ENCODE measurements at places on chromosomes 1 and 21.

GRCh38 chr1:36137776-36138175, 11.5 kb downstream of the TRAPPC3 start:
- no peak for DNase-seq

GRCh38 chr1:243946253-243946652, 96.2 kb upstream of the AKT3 start:
- no peak for DNase-seq

GRCh38 chr1:36284517-36284916, 21.7 kb upstream of the SH3D21 start:
- DNase-seq = no peak

GRCh38 chr21:16367079-16367478, 637.3 kb downstream of the USP25 start:
- no peak for DNase-seq

- no peak for DNase-seq
Measured at GRCh38 chr21:25961042-25961441, 209.5 kb downstream of the APP start.

- no peak for DNase-seq
Measured at GRCh38 chr1:228998179-228998578, 262.9 kb downstream of the RHOU start.

GRCh38 chr21:33618407-33618806, 23.1 kb downstream of the CRYZL1 start:
- no peak for DNase-seq

DNA sequence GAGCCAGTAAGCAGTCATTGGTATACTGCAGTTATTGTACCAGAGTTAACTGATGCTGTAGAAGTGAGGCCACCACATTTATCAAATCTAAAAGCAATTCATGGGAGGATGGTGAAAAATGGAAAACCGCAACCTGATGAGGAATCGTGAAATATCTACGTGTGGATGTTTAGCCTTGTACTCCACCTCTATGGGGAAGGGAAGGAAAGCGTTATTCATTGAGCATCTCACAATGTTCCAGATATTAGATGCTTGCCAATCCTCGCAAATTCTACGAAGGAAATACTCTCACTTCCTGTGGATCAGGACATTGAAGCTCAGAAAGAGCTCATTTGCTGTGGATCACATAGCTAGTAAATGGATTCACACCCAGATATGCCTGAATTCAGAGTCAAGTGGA, 77.3 kb downstream of the LRRC8D start:
- no peak for DNase-seq

DNA sequence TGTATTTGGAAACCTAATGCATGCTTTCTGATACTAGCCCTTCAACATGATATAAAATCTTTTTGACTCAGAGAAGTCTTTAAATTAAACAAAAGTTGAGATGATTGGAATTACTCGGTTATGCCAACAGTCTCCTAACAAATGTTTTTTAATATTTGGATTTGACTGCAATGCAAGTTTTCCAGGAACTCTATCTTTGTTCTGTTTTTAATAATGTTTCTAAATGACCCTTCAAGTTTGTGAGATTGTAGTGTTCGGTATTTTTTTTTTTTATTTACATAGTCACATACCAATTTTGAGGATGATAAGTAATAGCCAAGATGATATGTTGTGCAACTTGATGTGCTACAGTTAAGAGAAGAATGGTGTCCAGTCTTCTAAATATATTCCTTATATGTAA, 258.0 kb downstream of the FMN2 start:
- no peak for DNase-seq

- no peak for DNase-seq
Measured at GRCh38 chr1:240555524-240555923, 56.4 kb downstream of the GREM2 start.

- DNase-seq = no peak
Measured at GRCh38 chr1:162626761-162627160, 5.5 kb upstream of the DDR2 start.

GRCh38 chr1:154837672-154838171, 32.4 kb downstream of the KCNN3 start:
- no peak for DNase-seq

GRCh38 chr1:6906783-6907182, 121.5 kb downstream of the CAMTA1 start:
- no peak for DNase-seq

GRCh38 chr1:179709841-179710329, 33.2 kb upstream of the FAM163A start:
- DNase-seq = no peak

- no peak for DNase-seq
Measured at GRCh38 chr1:107668762-107669161, 296.2 kb downstream of the VAV3 start.

DNA sequence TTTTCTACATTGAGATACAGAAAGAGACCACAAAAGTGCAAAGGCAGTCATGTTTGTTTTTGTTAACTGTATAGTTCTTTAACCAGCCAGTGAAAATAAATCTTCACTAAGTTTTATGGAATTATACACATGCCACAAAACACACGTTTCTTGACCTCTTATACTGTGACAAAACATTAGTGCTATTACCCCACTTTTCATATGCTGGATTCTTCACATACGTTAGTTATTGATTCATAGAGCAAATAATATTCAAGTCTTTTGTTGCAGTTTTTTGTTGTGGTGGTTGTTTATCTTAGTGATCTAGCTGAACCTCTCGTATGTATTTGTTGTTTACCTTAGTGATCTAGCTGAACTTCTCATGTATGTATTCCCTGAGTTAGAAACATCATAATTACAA, 28.0 kb downstream of the LYPLAL1 start:
- no peak for DNase-seq

- no peak for DNase-seq
Measured at GRCh38 chr1:215905493-215906115, 338.5 kb downstream of the KCTD3 start.

GRCh38 chr1:192802406-192802805, 6.4 kb upstream of the RGS2 start:
- DNase-seq = no peak

GRCh38 chr1:26784023-26784871, 3.5 kb upstream of the PIGV start:
- DNase-seq = no peak

GRCh38 chr1:85798419-85798818, 90.2 kb upstream of the ZNHIT6 start:
- DNase-seq = no peak

DNA sequence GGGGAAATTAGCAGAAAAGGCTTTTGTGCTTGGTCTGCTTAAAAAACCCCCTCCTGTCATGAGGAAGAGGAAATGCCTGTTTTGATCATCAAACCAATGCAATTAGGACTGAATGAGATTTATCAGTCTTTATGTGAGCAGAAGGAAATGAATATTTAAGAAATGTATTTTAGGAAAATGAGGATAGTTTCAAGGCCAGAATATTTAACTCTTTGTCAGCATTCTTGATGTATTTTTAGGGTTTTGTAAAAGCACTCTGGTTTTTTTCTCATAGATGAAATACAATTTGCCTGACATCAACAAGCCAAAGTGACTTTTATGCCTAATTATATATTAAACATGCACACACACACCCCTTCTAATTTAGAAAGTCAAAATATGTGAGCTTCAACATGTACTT, 213.8 kb downstream of the GRIK1 start:
- DNase-seq = no peak

DNA sequence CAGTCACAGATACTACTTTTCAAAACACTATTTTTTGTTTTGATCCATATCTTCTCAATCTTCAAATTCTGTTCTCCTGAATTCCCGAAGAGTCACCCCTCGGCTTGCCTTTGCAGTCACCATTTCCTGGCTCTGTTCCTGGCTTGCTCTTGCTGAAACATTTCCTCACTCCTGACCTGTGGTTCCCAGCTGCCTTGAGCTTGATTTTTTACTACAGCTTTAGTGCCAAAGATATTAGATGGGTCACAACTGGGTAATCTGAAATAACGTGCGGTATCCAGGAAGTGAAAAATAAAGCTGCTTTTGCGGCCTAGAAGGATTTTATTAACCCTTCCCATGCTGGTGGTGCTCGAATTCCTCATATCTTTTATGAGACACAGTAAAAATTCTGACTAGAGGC, 318.8 kb downstream of the PCP4 start:
- no peak for DNase-seq

GRCh38 chr1:67372898-67373297, 57.3 kb downstream of the SERBP1 start:
- no peak for DNase-seq

- DNase-seq = no peak
Measured at GRCh38 chr1:116764466-116764898, 10.3 kb downstream of the CD2 start.

- DNase-seq = no peak
Measured at GRCh38 chr1:181767001-181767708, 283.8 kb downstream of the CACNA1E start.

- DNase-seq = no peak
Measured at GRCh38 chr1:5857011-5857410, 135.2 kb downstream of the NPHP4 start.

GRCh38 chr1:200982071-200982945, 41.2 kb downstream of the KIF21B start:
- DNase-seq = no peak

DNA sequence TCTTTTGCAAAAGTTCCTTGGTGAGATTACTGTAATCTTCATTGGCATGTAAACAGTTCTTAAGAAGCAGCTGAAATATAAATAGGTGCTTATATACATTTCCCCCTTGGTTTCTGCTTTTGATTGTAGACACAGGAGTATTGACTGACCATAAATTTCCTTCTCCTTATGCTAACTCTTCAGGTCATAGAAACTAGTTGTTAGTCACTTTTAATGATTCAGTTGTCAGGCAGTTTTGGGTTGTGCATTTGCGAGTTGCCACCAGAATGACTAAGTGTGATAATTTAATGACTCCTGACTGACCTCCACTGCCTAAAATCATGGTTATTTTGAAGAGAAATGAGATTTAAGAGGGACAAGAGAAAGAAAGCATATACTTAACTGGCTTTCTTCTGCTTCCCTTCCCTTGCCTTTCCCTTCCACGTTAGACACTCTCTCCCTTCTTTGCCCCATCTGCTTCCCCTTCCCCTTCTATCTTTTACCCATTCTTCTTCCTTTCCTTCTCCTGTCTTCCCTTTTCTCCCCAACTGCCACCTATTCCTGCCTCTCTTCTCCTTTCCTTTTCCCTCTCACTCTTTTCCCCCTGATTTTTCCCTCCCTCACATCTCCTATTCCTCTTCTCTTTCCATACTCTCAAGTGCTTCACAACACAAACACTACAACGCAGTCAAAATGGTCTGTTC, 12.3 kb downstream of the ZMPSTE24 start:
- no peak for DNase-seq

GRCh38 chr1:234748066-234748465, 138.1 kb upstream of the IRF2BP2 start:
- DNase-seq = no peak

GRCh38 chr21:35674895-35675470, 385.3 kb downstream of the SETD4 start:
- DNase-seq = no peak

All from ascending aorta (tissue), 2 donors.